NB4 (cell line): ENCODE measurements at places on chromosomes 13 and 19.

DNA sequence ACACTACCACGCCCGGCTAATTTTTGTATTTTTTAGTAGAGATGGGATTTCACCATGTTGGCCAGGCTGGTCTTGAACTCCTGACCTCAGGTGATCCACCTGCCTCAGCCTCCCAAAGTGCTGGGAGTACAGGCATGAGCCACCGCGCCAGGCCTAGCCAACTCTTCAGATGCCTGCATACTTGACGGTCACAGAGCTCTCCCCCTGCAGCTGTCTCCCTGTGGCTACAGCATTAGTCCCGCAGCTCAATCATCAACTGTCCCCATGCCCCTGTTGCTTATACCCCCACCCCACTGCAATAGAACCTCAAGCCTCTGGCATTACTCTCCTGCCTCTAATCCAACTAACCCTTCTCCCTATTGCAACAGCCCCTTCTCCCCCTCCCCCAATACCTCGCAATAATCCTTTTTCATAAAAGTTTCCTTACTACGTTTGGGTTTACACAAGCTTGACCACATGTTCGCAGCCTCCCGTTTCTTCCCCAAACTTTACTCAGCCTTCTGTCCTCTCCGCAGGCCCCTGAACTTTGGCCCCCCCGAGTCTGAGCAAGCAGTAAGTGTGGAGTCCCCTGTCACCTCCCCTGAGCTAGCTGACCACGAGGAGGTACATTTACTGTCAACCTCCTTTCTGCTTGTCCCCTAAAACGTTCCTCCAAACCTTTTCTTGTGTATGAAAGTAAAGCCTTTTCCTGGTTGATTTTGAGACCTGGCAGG lies 1.7 kb downstream of the ZNF77 start:
- peak; percentile 69 for DNase-seq

DNA sequence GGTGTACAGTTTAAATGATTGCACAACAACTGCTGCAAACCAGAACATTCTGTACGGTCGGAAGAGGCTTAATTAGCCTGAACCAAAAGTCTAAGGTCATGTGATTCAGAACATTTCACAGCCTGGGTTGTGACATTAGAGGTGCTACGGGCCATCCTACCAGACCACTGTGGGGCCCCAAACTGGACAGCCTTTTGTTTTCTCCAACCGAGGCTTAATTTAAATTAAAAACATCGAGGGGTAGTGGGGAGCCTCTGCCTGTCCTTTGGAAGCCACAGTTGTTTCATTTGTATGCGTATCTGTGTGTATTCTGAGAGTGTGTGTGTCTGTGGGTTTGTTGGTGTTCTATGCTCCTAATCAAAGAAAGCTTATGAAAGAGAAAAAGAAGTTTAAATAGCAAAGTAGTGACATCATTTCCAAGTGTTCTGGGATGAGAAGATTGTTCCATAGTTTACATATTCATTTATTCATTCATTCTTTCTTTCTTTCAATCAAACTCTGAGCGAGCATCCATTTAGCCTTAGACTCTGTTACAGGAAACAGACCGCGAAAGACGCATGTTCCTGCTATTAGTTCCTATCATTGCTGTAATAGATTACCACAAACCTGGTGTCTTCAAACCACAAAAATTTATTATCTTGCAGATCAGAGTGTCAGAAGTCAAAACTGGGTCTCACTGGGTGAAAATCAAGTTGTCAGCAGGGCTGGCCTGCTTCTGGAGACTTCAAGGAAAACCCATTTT lies 444.8 kb downstream of the FOXO1 start:
- peak; percentile 27 for DNase-seq

DNA sequence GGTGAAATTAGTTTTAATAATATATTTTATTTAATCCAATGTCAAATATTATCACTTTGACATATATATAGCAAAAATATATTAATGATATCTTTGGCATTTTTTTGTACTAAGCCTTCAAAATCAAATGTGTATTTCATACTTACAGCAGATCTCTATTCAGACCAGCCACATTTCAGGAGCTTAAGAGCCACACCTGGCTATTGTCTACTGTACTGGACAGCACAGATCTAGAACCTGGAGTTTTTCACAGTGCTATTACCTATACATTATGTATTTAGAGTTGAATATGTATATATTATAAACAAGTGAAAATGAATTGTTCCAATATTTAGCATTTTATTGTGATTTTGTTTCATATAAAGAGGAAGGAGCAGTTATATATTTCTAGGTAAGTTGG lies 486.3 kb downstream of the DIAPH3 start:
- DNase-seq, result no peak

DNA sequence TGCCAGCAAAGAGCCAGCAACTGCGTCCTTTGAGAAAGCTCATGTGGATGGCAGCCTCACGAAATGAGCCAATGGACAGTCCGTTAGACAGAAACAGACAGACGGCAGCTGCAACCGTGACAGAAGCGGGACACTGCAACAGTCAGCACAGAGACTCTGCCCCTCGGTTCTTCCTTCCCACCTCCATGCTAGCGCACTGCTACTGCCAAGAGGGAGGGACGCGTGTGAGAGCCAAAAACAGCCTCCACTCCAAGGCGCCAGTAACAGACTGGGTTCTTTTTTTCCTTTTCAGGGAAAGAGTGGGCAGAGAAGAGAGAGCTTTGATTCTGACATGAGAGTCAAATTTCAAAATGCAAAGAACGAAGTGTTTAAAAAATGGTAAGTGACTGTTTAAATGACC lies 77.5 kb downstream of the SERP2 start:
- no peak for DNase-seq

DNA sequence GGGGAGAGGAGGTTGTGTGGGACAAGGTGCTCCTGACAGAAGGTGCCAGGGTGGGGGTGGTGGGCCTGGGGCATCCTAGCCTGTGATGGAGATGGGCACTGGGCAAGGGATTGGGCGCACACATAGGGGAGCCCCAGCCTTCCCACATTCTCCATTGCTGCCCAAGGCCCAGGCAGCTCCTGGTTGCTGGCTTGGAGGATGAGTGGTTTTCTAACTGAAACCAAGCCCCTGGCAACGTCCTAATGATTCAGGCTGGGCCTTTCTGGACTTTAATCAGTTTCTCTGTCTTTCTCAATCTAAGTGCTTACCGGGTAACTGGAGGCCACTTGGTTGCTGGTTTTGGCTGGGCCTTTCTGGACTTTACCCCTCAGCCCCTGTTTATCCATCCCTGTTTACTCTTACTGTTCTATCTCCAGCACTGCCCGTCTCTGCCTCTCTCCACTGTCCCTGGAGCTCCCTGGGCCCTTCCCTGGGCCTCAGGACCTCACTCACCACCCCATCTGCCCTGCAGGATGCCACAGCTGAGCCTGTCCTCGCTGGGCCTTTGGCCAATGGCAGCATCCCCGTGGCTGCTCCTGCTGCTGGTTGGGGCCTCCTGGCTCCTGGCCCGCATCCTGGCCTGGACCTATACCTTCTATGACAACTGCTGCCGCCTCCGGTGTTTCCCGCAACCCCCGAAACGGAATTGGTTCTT lies 354 bp downstream of the CYP4F3 start:
- peak; percentile 17 for DNase-seq

- no peak for DNase-seq
Measured at GRCh38 chr13:74338341-74338740, 204.1 kb upstream of the KLF12 start.

DNA sequence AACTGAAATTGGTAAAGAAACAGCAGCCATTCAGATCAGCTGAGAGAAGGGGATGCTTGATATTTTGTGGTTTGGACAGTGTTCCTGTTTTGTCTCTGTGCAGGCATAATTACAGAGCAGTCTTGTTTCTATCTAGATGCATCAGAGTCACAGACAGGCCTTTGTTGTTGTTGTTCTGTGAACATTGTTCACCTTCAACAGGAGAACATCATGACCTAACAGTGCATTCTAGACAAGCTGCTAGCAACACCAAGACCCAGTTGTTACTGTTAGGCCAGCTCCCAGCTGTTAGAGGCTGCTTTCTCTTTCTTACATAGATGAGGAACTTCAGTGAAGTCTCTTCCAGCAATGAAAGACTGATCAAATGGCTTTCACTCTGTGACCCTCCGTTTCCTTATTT lies 8.5 kb upstream of the LSR start:
- DNase-seq, result no peak

DNA sequence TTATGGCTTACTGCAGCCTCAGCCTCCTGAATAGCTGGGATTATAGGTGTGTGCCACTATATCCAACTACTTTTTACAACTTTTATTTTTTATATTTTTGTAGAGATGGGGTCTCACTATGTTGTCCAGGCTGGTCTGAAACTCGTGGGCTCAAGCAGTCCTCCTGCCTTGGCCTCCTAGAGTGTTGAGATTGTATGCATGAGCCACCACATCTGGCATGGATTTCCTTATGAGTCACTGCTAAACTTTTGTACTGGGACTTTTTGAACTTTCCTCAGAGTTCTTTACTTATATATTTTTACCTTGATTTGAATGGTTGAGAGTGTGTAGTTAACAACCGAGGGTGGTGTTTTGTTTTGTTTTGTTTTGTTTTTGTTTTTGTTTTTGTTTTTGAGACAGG lies 33.4 kb downstream of the DNAJC3 start:
- no peak for DNase-seq

- peak; percentile 68 for DNase-seq
Measured at GRCh38 chr13:24127116-24127631, 33.3 kb upstream of the SPATA13 start.

- peak; percentile 42 for DNase-seq
Measured at GRCh38 chr13:50531917-50532899, 311.3 kb downstream of the DLEU7 start.
